ENCODE measurements at places on chromosomes 6 and 20. TPM values are rescaled to one million over a fixed set of nuclear protein-coding genes. Genes with fewer than 3 reads are reported as not detected.

The SPEF1 gene
- total RNA-seq, result not detected

The SPTLC3 gene
- total RNA-seq, result 2.3 TPM

The FOXS1 gene
- total RNA-seq, result 2.8 TPM

The NRN1 gene
- total RNA-seq, result 15.9 TPM

The SLC25A27 gene
- total RNA-seq, result 14.0 TPM

The VGLL2 gene
- total RNA-seq, result not detected

The IDH3B gene
- 47.3 TPM for total RNA-seq

The IL20RA gene
- total RNA-seq, result 0.60 TPM

GRCh38 chr20:43835944-43836508 is 78.6 kb upstream of the TOX2 start:
- DNase-seq, result no peak

DNA sequence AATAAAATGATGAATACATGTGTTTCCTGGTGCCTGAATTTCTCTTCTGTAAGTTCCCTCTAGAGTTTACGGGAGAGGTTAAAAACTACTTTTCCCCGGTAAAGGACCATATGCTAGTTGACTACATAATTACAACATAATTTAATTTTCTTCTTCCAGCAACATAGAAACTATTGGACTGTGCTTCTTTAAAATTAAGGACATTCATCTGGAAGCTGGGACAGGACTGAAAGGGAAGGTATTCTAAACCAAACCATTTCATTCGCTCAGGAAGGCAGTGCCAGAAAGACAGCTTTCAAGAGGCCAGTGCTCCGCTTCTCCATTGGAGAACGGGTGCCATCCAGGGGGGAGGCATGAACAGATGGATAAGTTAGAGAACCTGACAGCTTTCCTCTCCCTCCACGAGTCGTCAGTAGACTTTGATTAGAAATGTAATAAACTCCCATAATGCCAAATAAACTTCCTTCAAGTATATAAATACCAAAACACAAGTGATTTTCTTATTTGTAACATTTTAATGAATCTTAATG is 458.0 kb upstream of the SOX4 start:
- DNase-seq, result no peak

- no peak for DNase-seq
Measured at GRCh38 chr20:63374504-63374903, 13.4 kb upstream of the CHRNA4 start.

- DNase-seq, result no peak
Measured at GRCh38 chr6:32752580-32752979, 10.8 kb downstream of the HLA-DQB2 start.

DNA sequence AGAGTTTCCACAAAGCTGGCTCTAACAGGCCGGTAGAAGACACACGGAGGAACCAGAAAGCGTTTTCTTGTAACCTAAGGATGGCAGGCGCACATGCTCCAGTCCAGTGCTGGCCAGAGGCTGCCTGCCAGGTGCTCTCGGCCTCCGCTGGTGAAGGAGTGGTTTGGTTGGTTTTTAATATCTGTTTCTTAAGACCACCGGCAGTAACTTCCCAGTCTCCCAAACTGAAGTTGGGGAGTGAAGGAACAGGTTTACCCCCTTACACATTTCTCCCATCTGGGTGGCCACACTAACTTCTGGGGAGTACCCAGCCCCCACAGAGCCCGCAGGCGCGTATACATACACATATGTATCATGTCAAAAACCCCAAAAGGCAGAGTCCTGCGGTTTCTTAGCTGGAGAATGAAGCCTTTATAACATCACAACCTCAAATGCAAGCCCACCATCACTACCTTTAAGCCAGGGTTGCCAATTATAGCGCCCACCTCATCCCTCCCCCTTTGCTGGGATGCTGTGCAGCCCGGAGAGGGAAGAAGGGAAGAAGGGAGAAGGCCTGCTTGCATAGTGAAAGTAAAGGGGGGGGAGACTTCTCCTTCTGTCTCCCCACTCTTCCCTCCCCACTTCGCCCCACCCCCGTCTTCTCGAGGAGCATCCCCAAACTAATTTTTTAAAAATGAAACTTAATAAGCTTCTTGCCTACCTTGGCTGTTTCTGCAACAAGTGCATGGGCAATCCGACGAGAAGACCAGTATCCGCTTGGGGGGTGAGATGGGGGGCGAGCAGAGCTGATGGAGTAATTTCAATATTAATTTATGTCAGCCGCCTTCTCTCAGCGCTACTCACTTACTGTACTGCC is 1.0 kb downstream of the TRERF1 start:
- no peak for DNase-seq

GRCh38 chr6:1463275-1463674 is 73.9 kb downstream of the FOXF2 start:
- no peak for DNase-seq

DNA sequence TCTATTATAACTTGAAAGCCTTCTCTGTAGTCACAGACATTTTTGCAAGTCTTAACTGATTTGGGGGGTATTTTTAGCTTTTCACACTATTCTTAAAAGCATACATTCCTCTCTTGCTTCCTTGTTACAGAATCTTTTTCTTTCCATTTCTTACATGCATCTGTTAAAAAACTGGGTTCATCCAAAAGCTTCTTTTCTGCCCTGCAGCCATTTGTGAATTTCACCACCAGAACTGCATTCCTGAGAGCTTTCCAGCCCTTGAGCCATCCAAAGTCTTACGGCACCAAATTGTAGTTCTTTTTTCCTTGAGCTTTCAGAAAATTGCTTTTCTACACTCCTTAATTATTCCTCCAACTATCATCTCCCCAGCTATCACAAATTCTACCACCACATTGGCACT is 19.7 kb upstream of the GSTA4 start:
- no peak for DNase-seq

DNA sequence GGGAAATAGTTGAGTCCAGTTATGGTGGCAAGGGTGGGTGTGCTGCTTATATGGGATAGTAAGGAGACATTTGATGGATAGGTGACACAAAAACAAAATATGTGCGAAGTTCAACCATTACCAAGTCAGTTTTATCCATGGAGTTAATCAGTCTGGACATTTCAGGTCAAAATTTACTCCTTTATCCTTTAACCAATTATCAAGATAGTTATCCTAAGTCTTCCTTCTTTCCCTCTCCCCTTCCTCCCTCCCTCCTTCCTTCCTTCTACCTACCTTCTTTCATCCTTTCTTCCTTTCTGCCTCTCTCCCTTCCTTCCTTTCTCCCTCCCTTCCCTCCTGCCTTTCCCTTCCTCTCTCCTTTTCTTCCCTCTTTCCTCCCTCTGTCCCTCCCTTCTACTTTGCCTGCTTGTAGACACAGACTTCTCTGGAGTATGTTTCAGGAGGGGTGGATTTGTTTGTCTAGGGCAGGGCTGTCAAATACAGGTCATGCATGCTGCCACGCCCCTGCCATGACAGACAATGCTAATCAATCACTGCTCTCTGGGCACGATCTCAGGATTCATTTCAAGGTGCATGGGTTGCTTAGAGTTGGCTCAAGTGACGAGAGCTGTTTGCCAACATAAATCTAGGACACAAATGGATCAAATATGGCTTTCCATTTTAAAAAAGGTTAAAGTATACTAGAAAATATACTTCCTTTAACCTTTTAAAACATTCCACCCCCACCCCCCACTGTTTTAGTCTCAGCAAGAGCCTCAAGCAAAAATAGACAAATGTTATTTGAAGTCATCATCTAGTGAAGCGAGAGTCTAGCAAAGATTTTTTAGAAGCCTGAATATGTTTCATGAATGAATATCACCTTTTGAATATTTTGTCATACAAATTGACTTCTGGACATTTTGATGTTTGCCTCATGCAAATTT is 281.6 kb upstream of the CITED2 start:
- no peak for DNase-seq

- peak; percentile 83 for DNase-seq
Measured at GRCh38 chr20:25389858-25390537, 637 bp downstream of the ABHD12 start.

- no peak for DNase-seq
Measured at GRCh38 chr6:30823534-30823865, 60.8 kb upstream of the DDR1 start.

GRCh38 chr6:52227495-52227894 is 16.8 kb downstream of the IL17F start:
- DNase-seq, result no peak

- DNase-seq, result no peak
Measured at GRCh38 chr20:18705910-18706309, 107.7 kb upstream of the SCP2D1 start.

- peak; percentile 44 for DNase-seq
Measured at GRCh38 chr20:50729901-50730764, 1.2 kb upstream of the PARD6B start.

DNA sequence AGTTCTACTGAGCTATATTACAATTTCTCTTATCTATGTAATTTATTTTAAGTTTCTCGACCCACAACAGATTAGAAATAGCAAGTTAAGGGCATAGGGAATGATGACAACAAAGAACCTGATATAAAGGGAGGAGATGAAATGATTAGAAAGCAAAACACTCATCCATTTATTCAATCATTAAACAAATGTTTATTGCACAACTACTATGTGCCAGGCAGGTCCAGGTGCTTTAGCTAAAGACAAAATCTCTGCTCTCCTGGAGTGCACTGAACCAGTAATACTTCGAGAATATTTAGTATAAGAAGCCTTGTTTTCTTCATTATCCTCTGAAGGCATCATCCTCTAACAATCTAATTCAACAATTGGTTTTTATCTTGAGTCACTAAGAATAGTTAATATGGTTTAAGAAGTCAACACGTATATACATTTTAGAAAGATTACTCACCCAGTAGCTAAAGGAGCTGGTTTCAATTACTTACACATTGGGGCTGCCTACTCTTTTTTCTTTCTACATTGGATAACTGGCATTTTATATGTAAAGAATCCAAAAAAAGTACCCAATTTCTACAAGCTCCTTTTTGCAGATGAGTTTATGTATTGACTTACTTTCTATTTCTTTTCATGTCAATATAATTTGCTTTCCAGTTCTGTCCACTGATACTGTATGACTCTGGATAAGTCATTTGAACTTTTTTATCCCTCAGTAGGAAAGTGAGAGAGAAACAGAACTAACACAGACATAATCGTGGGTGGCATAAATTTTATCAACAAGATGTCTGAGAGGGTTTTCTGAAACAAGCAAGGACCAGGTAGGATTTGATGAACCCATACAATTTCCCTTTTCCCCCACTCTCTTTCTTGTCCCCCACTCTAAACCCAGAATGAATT is 312.6 kb downstream of the CLIC5 start:
- no peak for DNase-seq

DNA sequence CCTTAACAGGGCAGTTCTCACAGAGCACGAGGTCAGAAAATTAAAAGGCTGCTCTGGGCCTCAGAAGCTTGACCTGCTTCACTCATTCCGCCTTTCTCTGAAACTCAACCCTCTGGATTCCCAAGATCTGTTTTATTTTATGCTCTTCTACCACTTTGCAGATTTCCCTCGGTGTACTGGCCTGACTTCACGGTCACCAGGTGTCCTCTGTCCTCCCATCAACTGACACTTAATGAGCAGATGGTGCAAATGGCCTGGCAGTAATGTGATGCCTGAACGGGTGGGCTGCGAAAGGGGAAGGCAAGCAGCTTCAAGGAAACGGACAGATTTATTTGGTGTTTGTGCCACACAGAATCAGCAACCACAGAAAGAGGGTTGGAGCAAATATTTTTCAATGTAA is 169.7 kb upstream of the TFAP2D start:
- DNase-seq, result no peak

DNA sequence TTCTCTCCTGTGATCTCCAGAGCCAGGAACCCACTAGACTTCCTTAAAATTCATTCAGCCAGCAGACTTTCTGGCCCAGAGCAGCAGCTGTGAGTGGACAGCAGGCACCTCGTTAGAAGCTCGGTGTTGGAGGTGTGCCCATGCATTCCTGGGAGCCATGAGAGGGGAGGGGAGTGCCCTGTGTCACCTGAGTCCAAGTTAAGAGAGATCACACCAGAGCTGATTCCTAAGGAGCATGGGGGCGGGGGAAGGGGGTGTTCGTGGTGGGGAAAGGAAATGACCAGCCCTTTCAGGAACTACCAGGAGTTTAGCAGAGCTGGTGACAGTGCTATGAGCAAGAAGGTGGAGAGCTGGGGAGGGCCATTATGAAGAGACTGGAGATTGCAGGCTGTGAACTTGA is 46.9 kb downstream of the GFRA4 start:
- no peak for DNase-seq

DNA sequence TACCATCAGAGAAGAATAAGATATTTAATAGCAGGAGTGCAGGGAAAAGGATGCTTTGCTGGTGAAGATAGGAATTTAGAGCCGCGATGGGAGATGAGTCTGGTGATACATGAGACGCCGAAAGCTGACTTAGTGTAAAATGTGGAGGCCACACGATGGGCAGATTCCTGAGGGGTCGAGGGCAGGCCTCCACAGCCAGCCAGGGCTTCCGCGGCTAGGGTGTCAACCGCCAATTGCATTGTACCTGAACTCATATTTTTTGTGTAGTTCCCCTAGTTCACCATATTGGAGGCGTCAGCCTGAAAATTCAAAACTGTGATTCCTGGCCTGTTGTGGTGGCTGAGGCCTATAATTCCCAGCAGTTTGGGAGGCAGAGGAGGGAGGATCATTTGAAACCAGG is 8.5 kb downstream of the ETV7 start:
- peak; percentile 49 for DNase-seq

Data from posterior vena cava (tissue), 2 donors.